ENCODE measurements at places on chromosomes 4 and X.

DNA sequence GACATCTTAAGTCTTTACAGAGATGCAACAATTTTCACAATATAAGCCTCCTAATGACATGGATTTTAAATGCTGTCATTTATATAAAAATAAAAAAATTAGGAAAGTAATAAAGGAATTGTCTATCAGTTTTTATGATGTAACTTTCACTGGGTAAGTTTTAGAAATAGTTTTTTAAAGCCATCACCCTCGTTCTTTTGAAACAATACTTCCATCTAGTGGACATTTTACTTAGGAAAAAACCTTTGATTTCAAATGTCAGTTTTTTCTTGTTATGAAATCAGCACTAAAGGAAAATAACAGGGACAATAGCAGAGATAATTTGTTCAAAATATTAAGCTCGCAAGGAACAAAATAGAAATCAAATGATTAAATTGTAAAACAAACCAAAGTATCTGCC lies 24.3 kb upstream of the NDNF start:
- no peak for DNase-seq

DNA sequence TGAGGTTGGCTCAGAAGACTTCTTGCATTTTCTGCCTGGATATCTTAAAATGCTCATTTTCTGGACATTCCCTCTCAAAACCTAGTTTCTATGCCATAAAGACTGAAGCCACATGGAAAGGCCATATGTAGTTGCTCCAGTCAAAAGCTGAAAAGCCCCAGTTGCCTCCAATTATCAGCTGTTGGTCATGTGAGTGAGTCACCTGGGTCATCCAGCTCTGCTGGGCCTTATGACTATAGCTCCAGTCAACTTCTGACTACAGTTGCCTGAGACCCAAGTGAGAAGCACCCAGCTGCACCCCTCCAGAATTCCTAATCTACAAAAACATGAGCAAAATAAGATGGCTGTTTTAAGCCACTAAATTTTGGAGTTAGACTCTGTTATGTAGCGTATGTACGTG lies 41.9 kb downstream of the HELQ start:
- no peak for DNase-seq

GRCh38 chrX:154051201-154051810 lies 31.6 kb upstream of the IRAK1 start:
- DNase-seq: peak; percentile 73

- no peak for DNase-seq
Observed at GRCh38 chrX:48196745-48197201, at the start of gene SSX5. TSS of gene SSX5 (minus strand) at chrX:48196795. CDS start at chrX:48195358, 1,437 bp downstream.

- DNase-seq: no peak
Observed at GRCh38 chr4:81906905-81907304, 435.2 kb upstream of the RASGEF1B start.

GRCh38 chrX:110992611-110993010 lies 103.4 kb upstream of the PAK3 start:
- DNase-seq: peak; percentile 10

GRCh38 chrX:91434351-91435168 lies at the start of gene PABPC5:
TSS of gene PABPC5 (plus strand) at chrX:91434839. CDS start at chrX:91435578, 739 bp downstream.
- DNase-seq: no peak

DNA sequence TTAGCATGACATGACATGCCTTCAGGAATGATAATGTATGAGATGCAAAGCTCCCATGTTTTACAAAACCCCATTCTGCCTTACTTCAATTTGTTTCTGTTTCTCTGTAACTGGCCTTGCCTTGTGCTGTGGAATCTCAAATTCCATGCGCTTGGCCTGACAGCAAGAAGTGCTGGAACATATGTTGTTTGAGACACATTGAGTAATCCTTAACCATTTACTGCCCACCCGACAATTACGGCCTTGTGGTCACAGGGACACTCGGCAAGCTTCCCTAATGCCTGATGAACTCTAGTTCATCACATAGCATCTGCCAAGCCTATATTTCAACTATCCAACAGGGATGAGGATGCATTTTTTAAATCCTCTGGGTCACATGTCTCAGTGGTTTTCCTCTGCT lies 226.4 kb upstream of the CASK start:
- DNase-seq: no peak

DNA sequence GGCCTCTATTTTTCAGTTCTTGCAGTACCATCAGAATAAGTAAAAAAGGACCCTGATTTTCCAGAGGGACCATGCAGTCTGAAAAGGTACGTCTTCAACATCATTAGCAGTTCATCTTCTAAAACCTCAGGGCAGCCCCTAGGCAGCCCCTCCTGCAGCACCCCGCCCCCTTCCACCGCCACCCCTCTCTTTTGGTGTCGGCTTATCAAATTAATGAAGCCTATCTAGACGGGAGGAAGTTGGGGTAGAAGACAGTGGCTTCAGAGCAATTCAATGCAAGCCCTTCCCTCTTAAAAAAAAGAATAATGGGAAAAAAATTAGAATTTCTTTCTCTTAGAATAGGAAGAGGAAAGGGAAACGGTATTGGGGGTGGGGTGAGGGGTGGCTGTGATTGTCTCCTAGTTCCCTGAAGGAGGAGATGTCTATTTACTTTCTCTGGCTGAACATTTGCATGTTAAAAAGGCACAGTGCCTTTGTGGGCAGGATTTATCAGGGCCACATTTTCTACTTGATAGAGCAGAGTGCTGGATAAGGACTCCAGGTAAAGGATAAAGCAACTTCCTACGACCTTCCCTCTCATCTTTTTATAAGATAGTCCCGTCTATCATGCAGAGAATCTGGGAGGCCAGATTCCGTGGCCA lies 159.4 kb downstream of the MGST2 start:
- no peak for DNase-seq

DNA sequence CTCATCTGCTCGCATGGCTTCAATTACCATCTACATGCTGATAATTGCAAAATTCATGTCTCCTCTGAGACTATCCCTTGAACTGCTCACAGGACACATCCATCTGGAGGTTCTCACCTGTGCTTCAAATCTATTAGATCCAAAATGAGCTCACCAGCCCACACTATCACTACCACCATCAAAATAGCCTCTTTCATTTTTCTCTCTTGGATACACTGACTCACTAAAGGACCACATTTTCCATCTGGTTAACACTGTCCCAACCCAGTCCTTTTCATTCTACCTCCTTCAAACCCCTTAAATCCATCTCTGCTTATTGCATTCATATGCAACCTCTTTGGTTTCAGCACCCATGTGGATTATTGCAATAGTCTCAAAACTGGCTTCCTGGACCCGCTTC lies 497.6 kb downstream of the MID1IP1 start:
- no peak for DNase-seq

DNA sequence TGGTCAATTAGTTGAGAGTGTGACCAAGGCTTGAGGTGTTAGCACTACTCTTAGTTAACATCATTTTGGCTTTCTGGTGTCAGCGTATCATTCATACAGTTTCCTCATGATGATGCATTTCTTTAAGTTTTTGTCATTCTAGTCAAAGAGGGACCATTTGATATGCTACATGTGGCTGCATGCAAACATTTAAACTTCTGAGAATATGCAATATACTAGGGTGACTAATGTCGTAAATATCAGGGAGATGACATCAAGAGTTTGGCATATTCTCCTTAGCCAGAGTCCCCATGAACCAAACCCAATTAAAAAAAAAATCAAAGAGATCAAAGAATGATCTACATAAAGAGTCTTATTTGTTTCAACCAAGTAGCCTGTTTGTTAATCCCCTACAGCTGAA lies 537.4 kb upstream of the PCDH7 start:
- no peak for DNase-seq

- no peak for DNase-seq
Observed at GRCh38 chrX:41457613-41458192, 10.6 kb downstream of the NYX start.

GRCh38 chr4:86890790-86891189 lies 1.4 kb downstream of the C4orf36 start:
- no peak for DNase-seq

GRCh38 chrX:136586386-136586785 lies 54.4 kb downstream of the VGLL1 start:
- no peak for DNase-seq

DNA sequence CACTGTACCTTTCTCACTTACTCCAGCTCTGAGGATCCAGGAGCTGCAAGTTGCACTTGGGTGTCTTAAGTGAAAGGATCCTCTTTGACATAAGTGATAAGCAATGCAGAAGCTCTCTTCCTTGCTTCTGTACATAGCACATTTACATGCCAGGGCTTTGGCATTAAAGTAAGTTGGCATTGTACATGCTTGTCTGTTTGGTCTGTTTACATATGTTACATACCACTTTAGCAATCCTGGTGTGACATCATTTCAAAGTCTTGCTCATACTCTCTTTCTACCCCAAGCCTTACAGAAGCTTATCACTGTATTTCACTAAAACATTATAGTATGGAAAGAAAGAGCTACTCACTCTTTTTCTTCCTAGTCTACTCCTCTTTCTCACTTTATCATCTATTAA lies 2548.3 kb downstream of the ARAP2 start:
- DNase-seq: no peak

- no peak for DNase-seq
Observed at GRCh38 chr4:20017070-20017776, 234.5 kb upstream of the SLIT2 start.

DNA sequence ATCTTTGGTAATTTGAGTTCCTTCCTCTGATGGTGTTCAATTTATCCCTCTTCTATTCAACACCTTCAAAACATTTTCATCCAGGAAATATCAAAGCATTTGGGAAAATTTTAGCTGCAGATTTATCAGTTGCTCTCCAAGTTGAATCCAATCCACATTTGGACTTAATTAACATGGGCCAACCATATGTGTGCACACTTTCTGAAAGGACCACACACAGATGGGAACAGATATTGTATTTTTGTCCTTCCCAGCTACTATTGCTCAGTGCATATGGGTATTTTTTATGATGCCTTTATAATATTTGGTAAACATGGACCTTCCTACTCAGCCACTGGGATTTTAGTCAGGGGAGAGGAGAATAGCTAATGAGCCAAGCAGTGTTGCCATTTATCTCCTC lies 65.2 kb downstream of the GLRA2 start:
- no peak for DNase-seq

- DNase-seq: no peak
Observed at GRCh38 chr4:33551244-33551643, 2693.1 kb downstream of the ARAP2 start.

DNA sequence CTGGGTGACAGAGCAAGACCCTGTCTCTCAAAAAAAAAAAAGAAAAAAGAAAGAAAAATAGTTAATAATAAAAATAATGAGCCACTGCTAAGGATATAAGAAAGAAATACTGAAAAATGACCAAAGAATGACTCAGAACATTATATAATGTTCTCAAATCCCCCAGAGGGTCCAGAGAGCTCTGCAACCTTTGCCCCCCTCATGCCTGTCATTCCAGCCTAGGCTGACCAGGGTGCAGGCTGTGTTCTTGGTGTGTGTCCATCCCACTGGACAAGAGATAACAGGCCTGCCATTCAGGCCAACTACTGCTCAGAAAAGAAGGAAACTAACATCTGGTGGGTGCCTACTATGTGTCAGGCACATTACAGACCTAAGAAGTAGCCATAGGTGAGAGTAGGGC lies 72.7 kb upstream of the EDNRA start:
- no peak for DNase-seq

- no peak for DNase-seq
Observed at GRCh38 chr4:98473046-98473445, 185.4 kb downstream of the TSPAN5 start.

GRCh38 chrX:6813836-6814370 lies 279.0 kb upstream of the VCX3A start:
- DNase-seq: no peak

- DNase-seq: no peak
Observed at GRCh38 chr4:105807496-105807895, 87.8 kb upstream of the NPNT start.

- DNase-seq: no peak
Observed at GRCh38 chrX:68292471-68292870, 140.8 kb downstream of the OPHN1 start.

- no peak for DNase-seq
Observed at GRCh38 chrX:2967998-2968909, 38.1 kb upstream of the ARSH start.

DNA sequence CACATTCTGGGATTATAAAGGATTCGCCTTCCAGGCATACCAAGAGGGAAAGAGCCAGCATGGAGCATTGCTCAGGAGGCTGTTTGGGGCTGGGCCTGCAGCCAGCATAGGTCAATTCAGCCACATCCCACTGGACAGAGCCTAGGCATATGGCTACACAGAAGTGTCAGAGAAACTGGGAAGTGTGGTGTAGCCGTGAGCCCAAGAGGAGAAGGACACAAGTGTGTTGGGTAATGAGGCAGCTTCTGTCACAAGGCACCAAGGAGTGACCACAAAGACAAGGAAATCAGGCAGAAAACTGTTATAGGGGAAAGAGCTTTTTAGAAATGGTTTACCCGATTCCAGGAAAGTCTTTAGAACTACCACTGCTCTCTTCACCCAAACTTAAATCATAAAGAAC lies 178.6 kb upstream of the TBL1X start:
- no peak for DNase-seq

DNA sequence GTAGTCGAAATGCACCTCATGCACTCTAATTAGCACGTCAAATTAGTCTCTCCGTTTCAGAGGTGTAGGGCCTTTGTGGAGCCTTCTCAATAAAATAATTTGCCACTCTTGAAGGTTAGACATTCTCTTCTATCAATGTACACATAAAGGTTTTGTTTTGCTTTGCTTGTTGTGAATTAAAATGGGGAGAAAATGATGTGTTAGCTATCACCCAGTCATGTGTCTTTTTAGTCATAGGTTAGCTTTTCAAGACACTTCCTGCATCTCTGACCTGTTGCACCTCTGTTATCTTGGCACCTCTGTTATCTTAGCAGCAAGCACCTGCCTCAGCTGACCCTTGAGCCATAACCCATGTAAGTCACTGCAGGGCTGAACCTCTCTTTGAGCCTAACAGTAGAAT lies 936 bp downstream of the TMEM144 start:
- no peak for DNase-seq

DNA sequence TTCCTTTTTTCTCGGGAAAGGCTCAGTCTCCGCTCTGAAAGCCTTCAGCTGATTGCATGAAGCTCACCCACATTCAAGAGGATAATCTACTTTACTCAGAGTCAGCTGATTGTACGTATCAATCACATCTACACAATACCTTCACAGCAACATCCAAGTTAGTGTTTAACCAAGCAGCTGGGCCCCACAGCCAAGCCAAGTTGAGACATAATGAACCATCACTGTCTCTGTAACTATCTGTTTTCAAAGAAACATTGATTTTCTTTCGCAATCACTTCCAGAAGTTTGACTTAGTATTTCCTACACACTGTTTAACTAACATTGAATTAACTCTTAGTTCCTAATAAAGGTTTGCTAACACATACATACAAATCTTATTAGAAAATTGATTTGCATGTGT lies 40.3 kb downstream of the RWDD4 start:
- DNase-seq: no peak

- DNase-seq: peak; percentile 79
Observed at GRCh38 chr4:139030614-139031235, 15.1 kb downstream of the NOCT start.

DNA sequence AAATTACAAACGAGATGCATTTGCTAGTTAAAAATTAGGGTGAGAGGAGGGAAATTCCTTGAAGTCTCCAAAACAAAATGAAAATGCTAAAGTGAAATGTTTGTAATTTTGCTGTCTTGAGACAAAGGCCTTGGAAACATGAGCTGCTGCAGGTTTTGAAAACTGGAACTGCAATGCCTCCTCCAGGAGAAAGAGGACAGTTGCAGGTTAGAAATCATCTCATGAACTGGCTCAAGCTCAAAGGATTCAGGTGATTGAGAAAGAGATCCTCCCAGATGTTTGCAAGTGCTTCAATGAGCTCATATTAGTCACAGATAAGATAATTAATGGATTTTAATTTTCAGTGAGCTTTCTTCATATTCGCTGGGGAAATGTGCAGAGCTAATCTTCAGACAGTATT lies 32.4 kb downstream of the SMPX start:
- peak; percentile 21 for DNase-seq
